Epithelial cell of esophagus (primary cell): ENCODE measurements at places on chromosomes 1 and 21.

DNA sequence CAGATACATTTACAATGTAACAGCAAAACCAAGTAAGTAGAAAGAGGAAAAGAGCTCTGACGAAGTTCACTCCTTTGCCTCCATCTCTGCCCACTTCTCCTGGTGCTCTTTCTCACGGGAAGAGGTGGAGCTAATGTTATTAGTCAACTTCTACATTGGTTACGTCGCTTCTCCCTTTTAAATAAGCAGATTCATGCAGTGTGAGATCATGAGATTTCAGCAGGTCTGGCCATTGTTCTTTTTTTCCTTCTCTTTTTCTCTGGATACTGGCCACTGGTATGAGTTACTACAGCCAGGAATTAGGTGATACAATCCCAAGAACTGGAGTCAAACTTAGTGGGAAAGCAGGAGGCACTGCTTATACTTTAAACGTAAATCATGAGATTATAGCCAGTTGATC lies 207.1 kb downstream of the AKT3 start:
- DNase-seq, result peak; percentile 62

DNA sequence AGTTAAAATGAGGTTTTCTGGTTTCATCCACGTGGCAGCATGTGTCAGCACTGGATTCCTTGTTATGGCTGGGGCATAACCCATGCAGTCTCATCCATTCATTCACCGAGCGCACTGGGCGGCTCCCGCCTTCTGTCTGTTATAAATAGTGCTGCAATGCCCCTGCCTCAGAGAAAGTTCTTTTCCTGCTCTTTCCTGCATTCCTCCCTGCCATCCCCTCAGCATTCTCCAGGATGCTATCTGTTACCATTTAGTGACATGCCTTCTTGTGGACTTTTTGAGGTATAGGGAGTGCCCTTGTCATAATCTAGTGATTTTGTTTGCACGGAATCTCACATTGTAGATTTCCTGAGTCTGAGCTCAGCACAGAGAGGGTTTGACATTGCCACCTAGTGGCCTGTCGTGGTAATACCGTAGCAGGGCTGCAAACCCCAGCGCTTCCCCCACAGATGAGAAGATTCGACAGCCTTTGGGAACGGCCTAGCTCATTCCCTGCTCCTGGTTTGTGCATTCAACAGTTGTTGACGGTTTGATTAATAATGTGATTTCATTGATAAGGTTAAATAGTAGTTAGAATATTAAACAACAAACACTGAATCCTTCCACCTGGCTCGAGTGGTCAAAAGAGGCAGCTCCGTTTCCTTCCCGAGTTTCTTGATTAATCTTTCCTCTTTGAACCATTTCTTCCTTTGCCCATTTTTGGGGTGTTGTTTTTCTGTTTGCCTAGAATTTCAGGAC lies 46.3 kb downstream of the UMODL1 start:
- DNase-seq, result peak; percentile 74

GRCh38 chr21:20737227-20737913 lies 260.8 kb upstream of the NCAM2 start:
- no peak for DNase-seq

DNA sequence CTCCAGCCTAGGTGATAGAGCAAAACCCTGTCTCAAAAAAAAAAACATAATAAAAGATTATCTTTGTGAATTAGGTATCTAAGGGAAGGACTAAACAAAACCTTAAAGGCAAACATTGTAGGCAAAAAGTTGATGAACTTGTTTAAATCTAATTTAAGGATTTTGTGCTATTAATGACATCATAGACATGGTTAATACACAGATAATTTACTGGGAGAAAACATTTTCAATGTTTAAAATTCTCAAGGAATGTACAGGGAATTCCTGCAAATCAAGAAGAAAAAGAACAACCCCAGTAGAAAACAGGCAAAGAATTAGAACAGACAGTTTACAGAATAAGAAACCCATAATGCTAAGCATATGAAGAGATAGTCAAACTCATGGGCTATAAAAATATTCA lies 47.6 kb downstream of the ST3GAL3 start:
- no peak for DNase-seq

DNA sequence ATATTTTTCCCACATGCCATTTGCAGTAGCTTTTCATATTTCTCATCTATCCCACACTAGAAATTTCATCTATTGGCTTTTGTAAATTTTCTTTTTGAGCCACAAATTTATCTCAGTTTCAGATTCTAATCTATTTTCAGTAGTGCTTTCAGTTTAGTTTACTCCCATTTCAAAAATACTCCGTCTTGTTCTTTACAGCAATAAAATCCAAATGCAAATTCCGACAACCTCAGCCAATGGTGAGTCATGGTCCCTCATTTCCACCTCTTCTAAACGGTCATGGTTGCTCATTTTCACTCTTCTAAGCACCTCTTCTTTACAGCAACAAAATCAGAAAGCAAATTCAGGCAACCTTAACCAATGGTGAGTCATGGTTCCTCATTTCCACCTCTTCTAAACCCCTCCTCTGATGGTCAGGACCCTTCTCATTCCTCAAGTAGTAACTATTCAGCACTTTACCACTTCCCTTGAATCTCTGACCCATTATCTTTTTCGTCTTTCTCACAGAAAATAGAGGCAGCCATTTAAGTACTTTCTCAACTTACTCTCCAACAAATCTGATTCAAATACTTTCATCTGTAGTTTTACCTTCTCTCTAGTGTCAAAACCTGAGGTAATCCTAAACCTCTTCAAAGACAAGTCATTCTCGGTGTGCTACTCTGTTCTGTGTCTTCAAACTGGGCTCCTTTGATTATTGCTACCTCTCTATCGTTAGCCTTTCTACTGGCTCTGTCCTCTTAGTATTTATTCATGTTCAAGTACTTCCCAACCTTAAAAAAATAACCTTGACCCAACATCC lies 34.4 kb downstream of the C21orf91 start:
- no peak for DNase-seq

DNA sequence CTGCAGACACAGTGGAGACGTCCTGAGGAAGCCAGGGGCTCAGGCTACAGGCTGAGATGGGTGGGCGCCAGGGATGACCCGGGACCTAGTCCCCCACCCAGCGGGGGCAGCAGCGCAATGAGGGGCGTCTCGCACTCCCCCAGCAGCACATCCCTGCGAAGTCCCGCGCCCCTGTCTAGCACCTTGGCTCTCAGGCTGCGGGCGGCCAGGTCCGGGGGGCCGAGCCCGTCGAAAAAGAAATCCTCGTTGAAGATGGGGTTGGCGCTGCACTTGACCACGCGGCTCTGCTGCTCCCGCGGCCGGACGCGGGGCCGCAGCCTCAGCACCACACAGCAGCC lies 1.8 kb downstream of the C2CD4D start:
- no peak for DNase-seq

GRCh38 chr1:70990469-70991253 lies 57.0 kb downstream of the PTGER3 start:
- no peak for DNase-seq

- no peak for DNase-seq
These were observed 483.2 kb upstream of the PTBP2 start for GRCh38 chr1:96238426-96238825.

GRCh38 chr1:36321119-36321951 lies 2.1 kb downstream of the EVA1B start:
- DNase-seq, result no peak

- DNase-seq, result no peak
These were observed 8.9 kb downstream of the SIM2 start for GRCh38 chr21:36707763-36708285.
